HFF-Myc (cell line): ENCODE measurements at places on chromosomes 6 and 20.

DNA sequence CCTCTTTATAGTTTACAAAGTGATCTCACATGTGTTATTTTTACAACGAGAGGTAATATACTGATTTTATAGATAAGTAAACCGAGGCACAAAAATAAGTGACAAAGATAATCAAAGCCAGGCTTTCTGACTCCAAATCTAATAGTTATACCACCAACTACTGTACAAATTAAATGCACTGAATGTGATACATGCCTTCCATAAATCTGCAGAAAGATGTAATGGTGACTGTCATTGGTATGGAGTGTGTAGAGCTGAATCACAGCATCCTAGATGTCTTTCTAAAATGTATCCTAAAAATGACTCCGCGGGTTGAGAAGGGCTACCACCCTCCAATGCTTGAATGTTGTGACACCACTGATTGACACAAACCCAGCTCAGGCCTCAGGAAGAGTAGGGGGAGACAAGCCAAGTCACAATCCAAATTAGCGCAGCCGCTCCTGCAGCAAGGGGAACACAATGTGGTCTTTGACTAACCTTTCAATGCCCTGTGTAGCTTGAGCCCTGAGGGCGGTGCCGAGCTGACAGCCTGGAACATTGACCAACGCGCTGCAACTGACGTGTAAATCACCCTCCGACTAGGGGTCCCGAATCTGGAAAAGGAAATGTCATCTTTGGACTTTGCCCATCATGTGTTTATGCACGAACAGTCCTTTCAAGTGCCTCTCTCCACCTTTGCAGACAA lies 136.8 kb downstream of the OLIG3 start:
- no peak for DNase-seq

GRCh38 chr6:12577124-12577850 lies 139.3 kb upstream of the PHACTR1 start:
- DNase-seq, result no peak

GRCh38 chr20:20366551-20366875 lies 1.4 kb upstream of the INSM1 start:
- no peak for DNase-seq

DNA sequence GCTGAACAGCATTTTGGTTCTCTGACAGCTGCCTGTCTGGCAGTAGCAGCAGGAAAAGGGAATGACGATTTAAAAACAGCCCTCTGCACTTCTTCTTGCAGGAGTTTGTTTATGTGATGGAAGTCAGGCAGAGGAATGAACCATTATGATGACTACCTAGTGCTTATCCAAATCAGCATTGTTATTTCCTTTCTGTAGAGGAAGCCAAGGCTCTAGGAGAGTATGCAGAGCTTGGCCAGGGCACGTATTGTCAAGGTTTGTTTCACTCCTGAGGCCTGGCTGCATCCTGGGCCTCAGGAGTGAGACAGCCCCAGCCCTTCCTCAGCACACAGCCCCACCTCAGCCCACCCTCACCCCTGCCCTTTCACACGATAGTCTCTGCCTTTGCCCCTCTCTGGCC lies 68.5 kb downstream of the FAM229B start:
- DNase-seq, result no peak

DNA sequence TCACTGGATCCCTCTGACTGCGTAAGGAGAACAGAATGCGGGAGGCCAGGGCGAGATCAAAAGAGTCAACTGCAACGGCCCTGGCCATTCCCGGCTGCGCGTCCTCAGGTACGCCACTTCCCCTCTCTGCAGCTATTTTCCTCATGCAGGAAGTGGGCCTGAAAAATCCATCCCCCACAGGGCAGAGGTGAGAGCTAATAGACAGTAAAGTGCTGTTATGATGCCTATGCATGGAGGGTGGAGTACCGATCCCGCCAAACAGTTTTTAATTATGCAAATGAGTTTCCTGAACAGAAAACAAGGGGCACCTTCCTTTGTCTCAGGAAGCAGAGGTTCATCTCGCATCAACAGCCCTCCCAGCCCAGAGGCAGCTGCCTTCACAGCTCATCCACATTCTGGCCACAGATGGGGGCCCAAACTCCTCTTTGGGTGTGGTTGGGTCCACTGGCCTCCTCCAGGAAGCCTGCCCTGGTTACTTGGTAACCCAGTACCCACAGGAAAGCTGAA lies 9.3 kb downstream of the PREX1 start:
- no peak for DNase-seq

- DNase-seq, result no peak
Measured at GRCh38 chr6:12313306-12313991, 23.3 kb downstream of the EDN1 start.

DNA sequence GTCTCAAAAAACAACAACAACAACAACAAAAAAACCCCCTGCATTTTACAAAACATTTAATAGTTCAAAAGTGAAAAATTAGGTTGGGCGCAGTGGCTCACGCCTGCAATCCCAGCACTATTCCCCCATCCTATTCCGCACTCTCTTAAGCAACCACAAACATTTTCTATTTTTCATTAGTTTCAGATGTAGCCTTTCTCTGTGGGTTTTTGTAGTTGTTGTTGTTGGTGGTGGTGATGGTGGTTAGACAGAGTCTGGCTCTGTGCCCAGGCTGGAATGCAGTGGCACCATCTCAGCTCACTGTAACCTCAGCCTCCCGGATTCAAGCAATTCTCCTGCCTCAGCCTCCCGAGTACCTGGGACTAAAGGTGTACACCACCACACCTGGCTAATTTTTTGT lies 6.4 kb upstream of the GMNN start:
- DNase-seq, result peak; percentile 57

DNA sequence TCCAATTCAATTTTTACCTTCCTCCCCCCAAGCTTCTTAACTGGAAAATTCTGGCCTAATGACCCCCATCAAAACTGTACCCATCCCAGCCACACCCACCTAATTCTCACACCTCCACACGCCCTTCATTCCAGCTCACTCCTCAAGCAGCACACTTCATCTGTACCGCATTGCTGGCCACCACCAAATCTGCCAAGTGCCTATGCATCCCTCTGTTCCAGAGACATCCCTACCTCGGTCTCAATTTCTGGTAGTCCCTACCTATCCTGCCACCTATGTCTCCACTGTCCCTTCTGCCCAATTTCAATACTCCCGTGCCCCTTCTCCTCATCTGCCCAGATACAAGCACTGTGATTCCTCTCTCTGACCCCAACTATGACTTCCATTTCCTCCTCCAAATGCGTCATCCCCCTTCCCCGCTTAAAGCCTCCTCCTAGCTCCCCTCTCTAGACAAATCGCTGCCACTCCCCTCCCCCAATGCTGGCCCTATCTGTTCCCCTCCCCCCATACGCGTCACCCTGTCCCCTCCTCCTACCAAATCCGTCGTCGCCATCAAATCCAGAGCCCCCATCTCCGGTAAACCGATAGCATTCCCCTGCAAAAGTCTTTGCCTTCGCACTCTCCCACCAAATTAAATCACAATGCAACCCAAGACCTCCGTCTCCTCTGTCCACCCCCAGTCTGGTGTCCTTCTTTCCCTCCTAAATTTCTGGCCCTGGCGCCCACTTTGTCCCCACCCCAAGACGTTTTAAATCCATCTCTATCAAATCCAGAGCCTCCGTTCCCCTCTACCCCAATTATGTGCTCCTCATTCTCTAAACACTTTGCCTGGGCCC lies 1.2 kb downstream of the MTCH1 start:
- DNase-seq, result peak; percentile 30

GRCh38 chr20:44435630-44436335 lies 39.9 kb upstream of the TTPAL start:
- no peak for DNase-seq

DNA sequence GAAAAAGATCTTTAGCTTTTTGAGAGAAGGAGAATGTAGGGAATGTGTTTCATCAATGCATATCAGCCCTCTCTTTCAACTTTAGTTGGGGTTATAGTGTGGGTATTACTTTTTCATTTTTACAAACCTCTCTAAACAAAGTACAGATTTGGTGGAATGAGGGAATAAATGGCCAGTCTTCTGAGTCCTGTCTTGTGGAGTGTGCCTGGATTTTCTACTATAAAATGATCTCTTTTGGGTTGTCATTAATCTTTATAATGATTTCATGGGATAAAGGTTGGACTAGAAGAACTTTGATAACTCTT lies 209.3 kb downstream of the RNF144B start:
- DNase-seq, result no peak

GRCh38 chr6:37947468-37947867 lies 127.9 kb downstream of the ZFAND3 start:
- no peak for DNase-seq

DNA sequence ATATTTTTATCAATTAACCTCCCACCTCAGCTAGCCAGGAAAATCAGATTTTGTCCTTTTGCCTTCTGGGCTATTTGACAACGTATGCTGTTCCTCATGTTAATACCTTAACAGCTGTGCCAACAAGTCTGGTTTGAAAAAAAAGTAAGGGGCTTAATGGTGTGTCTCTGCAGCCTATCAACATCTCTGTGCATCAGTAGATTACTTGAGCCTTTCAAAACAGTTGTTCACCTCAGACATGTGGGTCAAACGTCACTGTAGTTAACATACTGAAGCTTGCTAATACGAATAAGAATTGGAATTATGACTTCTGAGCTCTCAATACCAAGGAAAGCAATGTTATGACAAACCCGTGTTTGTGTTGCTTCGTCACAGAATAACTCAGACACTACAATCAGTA lies 23.0 kb downstream of the CEP57L1 start:
- no peak for DNase-seq

GRCh38 chr20:3209946-3210317 lies 634 bp downstream of the ITPA start:
- no peak for DNase-seq

GRCh38 chr20:9989066-9989724 lies 45.6 kb upstream of the ANKEF1 start:
- no peak for DNase-seq

DNA sequence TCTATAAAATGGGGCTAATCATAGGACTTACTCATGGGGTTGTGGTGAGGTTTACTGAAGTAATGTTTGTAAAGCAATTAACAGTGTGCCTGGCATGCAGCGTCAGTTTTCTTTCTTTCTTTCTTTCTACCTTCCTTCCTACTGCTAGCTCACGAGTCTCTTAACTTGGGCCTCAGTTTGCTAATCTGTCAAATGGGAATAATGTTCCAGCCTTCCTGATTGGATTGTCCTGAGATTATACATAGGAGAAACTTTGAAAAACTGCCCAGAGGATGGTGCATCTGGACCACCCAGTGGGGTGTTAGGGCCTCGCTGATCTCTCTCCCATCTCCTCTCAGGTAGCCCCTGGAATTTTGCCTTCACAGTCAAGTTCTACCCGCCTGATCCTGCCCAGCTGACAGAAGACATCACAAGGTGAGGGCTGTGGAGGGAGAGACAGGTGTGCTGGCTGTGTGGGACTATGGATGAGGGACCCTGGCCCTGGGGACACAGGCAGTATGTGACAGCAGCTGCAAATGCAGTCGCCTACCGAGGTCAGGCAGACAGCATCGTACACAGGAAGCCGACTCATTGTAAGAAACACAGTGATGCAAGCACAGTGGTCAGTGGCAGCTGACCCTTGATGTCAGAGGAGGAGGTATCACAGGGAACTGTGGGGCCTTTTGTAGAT lies 27.5 kb downstream of the EPB41L1 start:
- no peak for DNase-seq

GRCh38 chr6:37171201-37171969 lies 1.4 kb downstream of the PIM1 start:
- DNase-seq, result no peak

DNA sequence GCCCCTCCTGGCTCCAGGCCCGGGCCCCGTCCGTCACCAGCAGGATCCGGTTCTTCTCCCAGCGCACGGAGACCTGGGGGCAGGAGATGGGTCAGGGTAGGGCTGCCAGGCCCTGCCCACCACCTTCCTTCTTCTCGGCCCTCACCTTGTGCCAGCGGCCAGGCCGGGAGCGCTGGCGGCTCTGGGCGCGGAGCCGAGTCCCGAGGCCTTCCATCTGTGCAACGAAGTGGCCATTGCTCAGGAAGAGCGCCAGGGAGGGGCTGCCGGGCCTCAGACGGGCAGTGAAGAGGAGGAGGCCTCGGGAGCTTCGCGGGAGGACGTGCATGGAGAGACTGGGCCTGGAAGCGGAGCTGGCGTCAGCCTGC lies 7.9 kb downstream of the ADRM1 start:
- no peak for DNase-seq

- DNase-seq, result no peak
Measured at GRCh38 chr20:36532388-36532787, 8.9 kb upstream of the MYL9 start.

DNA sequence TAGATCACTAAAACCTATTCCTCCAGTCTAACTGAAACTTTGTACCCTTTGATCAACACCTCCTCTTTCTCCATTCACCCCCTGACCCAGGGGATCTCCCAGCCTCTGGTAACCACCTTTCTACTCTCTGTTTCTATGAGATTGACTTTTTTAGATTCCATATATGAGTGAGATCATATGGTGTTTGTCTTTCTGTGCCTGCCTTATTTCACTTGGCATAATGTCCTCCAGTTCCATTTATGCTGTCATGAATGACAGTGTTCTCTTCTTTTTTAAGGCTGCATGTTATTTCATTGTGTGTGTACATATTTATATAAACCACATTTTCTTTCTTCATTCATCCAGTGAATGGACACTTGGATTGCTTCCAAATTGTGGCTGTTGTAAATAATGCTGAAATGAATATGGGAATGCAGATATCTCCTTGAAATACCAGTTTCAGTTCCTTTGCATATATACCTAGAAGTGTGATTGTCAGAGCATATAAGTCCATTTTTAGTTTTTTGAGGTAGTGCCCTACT lies 57.7 kb downstream of the DHX35 start:
- no peak for DNase-seq

DNA sequence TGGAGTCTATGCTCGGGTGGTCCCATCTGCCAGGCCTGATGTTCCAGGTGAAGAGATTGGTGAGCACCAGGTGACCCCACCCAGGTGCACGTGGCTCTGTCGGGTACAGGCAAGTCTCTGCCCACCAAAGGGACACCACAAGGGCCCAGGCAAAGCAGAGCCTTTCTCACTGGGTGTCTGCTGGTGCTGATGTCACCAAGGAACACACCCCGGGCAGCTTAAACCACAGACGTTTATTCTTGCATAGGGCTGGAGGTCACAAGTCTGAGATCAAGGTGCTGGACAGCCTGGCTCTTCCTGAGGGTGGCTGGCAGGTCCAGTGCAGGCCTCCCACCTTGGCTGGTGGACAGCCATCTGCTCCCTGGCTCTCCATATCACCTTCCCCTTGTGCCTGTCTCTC lies 100.7 kb upstream of the CD93 start:
- DNase-seq, result no peak

DNA sequence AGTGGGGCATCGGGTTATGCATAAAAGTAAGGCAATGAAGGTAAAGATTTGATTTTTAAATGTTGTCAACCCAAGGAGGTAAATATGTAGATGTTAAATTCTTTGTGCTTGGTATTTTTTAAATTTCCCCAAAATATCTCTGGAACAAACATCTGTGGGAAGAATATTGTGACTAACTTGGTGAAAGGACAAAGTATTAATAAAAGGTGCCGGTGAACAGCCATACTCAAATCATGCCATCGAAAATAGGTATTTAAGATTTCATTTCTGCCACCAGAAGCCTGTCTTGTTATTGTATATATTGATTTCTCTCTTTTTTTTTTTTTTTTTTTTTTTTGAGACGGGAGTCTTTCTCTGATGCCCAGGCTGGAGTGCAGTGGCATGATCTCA lies 12.6 kb upstream of the ZBTB2 start:
- DNase-seq, result no peak

- no peak for DNase-seq
Measured at GRCh38 chr6:144319211-144319610, 34.1 kb downstream of the UTRN start.
